ENCODE measurements at places on chromosomes 3 and 15.
A peak's percentile ranks its signal among the peaks of the same experiment; 100 is the strongest.

- DNase-seq: no peak
These were observed 46.4 kb downstream of the C3orf20 start for GRCh38 chr3:14721126-14721864.

DNA sequence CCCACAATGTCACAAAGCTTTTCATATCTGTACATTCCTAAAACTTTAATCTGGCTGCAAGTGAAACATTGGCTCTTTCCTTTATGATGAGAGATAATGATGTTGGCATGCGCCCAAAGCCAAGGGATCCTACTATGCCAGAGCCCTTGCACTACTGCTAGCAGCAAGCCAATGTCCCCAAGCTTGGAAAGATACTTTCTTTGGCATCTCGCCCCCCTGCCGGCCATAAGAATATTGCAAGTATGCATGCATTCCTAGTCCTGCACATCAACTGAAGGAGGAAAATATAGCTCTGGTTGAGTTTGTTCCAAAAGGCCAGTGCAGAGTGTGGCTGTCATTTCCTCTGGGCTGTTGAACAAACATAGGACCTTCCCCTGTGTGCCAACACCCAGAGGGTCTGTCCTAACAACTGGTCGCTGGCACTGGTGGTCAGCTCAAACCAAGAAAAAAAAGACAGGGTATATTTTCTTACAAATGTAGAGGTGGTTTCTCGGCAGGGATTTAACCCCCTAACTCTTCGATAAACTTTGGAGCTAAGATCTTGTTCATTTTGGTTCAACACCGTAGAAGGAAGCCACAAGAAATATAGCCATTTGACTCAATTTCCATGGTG is 120.9 kb upstream of the ZBED2 start:
- peak; percentile 52 for DNase-seq

DNA sequence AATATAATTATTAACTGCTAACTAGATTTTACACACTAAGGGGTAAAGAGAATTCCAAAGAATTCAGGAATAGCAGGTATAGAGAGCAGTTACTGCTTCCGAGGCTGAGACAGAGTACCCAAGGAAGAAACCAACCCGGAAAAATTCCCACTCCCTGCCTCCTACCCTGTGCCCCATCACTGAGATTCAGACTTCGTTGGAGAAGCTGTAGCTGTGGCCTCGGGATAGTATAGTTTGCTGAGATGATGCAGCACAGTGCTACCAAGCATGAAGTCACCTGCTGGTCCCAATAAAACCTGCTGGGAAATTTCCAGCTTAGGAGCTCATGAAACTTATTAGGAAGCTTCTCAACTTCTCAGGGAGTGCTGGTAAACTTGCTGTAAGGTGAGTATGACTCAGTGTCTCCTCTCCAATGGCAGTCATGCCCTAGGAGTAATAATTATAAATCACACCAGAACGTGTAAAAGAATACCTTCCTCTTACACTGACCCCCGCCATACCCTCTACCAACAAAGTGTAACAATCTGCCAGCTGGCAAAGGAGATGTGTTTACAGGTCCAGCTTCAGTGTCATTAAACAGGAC is 215.2 kb upstream of the ROBO2 start:
- no peak for DNase-seq

DNA sequence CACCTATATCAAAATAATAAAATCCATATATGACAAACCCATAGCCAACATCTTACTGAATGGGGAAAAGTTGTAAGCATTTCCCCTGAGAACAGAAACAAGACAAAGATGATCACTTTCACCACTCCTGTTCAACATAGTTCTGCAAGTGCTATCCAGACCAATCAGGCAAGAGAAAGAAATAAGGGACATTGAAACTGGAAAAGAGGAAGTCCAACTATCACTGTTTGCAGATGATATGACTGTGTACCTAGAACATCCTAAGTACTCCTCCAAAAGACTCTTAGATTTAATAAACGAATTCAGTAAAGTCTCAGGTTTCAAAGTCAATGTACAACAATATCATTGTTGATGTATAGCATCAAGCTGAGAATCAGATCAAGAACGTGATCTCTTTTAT is 35.6 kb upstream of the FGF7 start:
- DNase-seq: no peak

GRCh38 chr3:14162178-14162577 is 16.2 kb downstream of the XPC start:
- no peak for DNase-seq

GRCh38 chr3:195260280-195260905 is 10.6 kb downstream of the XXYLT1 start:
- DNase-seq: no peak

DNA sequence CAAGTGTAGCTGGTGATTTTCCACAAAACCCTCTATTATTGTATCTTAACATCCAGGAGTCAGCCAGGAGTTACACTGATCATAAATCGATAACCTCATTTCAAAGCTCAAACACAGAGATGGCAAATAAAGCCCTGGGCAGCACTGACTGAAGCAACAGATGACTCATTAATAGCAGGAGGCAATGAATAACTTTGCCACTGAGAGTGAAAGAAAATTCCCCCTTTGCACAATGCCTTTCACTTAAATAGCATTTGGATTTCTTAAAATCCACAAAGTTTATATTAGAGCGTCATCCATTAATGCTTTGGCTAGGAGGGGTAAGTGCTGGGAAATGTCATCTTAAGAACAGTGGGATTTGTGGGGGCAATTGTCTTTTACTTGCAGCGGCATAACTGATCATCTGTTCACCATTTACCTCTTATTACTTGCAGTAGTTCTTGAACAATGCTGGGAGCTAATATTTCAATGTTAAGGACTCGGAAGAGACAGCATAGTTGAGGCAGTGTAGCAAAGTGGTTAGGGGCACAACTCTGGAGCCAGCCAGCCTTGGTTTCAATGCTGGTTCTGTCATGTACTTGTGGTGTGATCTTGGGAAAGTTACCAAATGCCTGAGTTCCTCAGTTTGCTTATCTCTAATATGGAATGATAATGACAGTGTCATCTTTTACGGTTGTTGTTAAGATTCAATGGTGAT is 630.4 kb upstream of the TBL1XR1 start:
- peak; percentile 85 for DNase-seq
